Sigmoid colon (tissue), 7 donors: ENCODE measurements at places on chromosomes 3 and 15. TPM values are rescaled to one million over a fixed set of nuclear protein-coding genes. Genes with fewer than 3 reads are reported as not detected.

GRCh38 chr3:61875976-61876671 is 314.8 kb downstream of the PTPRG start:
- no peaks in the 10 kb centered on the region for H3K27me3 ChIP-seq
- H3K4me3 ChIP-seq, result no peak overlapping the region
- no peaks in the 10 kb centered on the region for H3K36me3 ChIP-seq

GRCh38 chr3:122067214-122067550 is 12.0 kb downstream of the CD86 start:
- H3K4me1 ChIP-seq, result no peaks in the 10 kb centered on the region
- H3K27ac ChIP-seq, result no peak overlapping the region
- H3K27me3 ChIP-seq, result no peaks in the 10 kb centered on the region
- DNase-seq, result no peak
- no peak overlapping the region for H3K4me3 ChIP-seq

DNA sequence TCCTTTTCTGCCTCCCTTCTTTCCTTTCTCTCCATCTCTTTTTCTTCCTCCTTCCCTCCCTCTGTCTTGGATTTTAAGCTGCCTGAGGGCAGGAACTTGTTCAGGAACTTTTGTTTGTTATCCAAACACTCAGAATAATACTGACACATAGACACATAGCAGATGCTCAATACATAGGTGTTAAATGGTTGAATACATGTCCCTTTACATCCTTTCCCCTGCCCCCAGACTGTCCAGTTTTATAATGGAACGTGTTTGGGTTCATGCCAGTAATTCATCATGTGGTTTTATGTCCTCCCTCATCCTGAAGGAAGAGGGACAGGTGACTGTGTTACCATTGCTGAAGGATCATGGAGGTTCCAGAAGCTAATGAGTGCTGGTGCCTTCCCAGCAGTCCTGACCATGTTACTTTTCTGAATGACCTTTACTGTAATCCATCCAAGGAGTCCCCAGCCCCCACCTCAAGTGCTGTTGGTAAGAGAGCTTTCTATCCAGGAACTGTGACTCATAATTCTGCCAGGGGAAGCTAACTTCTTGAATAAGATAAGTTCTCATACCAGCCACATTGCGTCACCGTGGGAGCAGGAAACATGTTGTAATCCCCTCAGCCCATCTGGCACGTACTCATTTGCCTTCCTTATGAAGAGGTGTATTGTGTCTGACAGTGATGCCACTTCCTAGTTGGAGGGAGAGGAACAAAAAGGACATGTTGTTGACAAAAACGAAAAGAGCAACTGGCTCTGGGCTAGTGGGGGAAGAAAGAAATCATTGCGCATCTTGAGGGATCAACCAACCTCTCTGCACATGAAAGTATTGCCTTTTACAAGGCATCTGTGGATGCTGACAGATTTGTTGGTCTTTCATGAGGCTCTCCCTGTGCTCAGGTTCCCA is 52.4 kb downstream of the IL1RAP start:
- H3K4me1 ChIP-seq, result no peaks in the 10 kb centered on the region
- H3K4me3 ChIP-seq, result no peak overlapping the region
- peak overlapping the region; percentile 34 for H3K27ac ChIP-seq
- DNase-seq, result peak; percentile 87

GRCh38 chr15:77186594-77187011 is 115.7 kb upstream of the TSPAN3 start:
- H3K4me1 ChIP-seq, result peaks cover 15% of the 10 kb centered on the region
- H3K36me3 ChIP-seq, result no peaks in the 10 kb centered on the region
- no peak for DNase-seq
- H3K27me3 ChIP-seq, result no peaks in the 10 kb centered on the region
- H3K27ac ChIP-seq, result peak overlapping the region; percentile 68

GRCh38 chr15:79365765-79366164 is 54.9 kb downstream of the TMED3 start:
- no peaks in the 10 kb centered on the region for H3K36me3 ChIP-seq
- H3K4me1 ChIP-seq, result no peaks in the 10 kb centered on the region
- no peak overlapping the region for H3K4me3 ChIP-seq
- no peak for DNase-seq
- no peaks in the 10 kb centered on the region for H3K27me3 ChIP-seq

DNA sequence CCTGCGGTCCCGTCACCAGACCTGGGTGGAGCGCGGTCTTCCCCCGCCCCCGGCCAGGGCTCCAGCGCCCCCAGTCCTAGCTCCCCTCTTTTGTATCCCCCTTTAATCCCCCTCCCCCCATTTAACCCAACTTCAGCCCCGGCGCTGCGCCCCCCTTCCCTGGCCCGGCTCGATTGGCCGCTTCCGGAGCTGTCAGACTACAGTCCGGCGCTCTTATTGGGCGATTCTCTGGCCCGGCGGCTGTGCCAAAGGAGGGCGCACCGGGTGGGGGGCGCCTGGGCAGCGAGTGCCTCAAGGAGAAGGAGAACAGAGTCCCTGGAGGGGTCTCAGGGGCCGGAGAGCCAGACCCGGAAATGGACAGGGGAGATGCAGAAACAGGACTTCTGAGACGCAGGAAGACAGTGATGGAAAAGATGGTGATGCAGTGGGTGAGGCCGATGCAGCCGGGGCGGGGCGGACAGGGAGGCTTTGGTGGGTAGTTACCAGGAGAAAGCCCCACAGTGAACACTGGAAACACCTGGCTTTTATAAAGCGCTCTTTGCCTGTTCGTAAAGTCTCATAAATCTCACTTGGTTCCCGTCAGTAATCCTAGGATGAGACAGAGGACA is 1.2 kb upstream of the ADCY5 start:
- H3K4me3 ChIP-seq, result peak overlapping the region; percentile 85
- H3K36me3 ChIP-seq, result no peaks in the 10 kb centered on the region
- DNase-seq, result no peak

GRCh38 chr3:67325231-67325630 is 327.1 kb downstream of the KBTBD8 start:
- no peaks in the 10 kb centered on the region for H3K4me1 ChIP-seq
- no peaks in the 10 kb centered on the region for H3K36me3 ChIP-seq
- no peak overlapping the region for H3K27ac ChIP-seq
- no peaks in the 10 kb centered on the region for H3K27me3 ChIP-seq
- no peak overlapping the region for H3K4me3 ChIP-seq
- DNase-seq, result no peak

DNA sequence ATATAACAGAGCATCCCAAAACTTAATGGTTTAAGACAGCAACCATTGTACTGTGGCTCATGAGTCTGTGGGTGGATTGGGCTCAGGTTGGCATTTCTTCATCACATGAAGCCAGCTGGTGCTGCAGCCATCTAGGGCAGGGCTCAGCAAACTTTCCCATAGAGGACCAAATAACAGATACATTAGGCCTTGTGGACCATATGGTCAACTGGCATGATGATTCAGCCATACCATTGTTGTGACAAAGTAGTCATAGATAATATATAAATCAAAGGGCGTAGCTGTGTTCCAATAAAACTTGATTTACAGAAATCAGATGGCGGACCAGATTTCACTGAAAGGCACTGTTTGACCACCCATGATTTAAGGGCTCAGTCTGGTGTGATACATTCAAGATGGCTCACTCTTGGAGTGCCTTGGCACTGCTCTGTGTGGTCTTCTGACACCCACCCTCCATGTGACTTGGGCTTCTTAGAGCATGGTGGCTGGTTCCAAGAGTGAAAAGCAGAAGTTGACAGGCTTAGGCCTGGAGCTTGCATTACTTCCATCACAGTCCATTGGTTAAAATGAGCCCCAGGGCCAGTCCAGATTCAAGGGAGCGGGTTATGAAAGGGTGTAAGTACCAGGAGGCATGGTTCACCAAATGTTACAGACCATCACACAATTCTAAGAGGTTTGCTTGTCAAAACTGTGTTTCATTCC is 40.8 kb upstream of the BHLHE40 start:
- DNase-seq, result no peak
- H3K4me1 ChIP-seq, result no peaks in the 10 kb centered on the region
- no peak overlapping the region for H3K4me3 ChIP-seq
- H3K36me3 ChIP-seq, result no peaks in the 10 kb centered on the region
- H3K27ac ChIP-seq, result no peak overlapping the region
- no peaks in the 10 kb centered on the region for H3K27me3 ChIP-seq

- H3K4me3 ChIP-seq, result no peak overlapping the region
- H3K4me1 ChIP-seq, result no peaks in the 10 kb centered on the region
- DNase-seq, result no peak
- H3K36me3 ChIP-seq, result no peaks in the 10 kb centered on the region
- H3K27me3 ChIP-seq, result no peaks in the 10 kb centered on the region
Measured at GRCh38 chr15:42482701-42483100, 8.2 kb downstream of the ZNF106 start.

DNA sequence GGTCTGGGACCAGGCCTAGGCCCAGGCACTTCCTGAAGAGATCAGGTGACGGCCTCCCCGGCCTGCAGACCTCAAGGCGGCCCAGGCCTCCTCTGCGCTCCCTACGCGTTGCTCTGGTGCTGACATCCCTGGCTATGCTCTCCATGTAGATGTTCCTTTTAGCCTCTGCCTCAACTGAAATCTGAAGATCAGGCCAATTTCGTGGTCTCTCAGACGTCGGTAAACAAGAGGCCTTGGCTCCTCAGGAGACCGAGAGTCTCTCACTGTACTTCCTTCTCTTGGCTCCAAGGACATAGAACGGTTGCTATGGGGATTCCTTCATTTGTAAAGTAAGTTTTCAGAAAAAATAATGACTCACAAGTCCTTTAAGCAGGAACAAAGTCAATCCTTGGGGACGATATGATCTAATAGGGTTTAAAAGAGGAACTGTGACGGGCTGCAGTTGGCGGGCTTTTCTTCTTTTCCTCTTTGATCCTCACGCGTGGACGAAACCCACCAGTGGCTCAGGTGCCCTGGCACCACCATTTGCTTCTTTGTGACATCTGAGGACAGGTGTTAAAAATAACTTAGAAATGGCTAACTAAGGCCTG is 55.6 kb upstream of the CGNL1 start:
- H3K27me3 ChIP-seq, result no peaks in the 10 kb centered on the region
- no peaks in the 10 kb centered on the region for H3K36me3 ChIP-seq
- H3K4me1 ChIP-seq, result peaks cover 4% of the 10 kb centered on the region
- H3K4me3 ChIP-seq, result no peak overlapping the region
- H3K27ac ChIP-seq, result no peak overlapping the region

- no peaks in the 10 kb centered on the region for H3K4me1 ChIP-seq
- no peak overlapping the region for H3K27ac ChIP-seq
- no peaks in the 10 kb centered on the region for H3K27me3 ChIP-seq
- H3K36me3 ChIP-seq, result no peaks in the 10 kb centered on the region
Measured at GRCh38 chr15:86765281-86765680, 685.6 kb downstream of the AGBL1 start.

DNA sequence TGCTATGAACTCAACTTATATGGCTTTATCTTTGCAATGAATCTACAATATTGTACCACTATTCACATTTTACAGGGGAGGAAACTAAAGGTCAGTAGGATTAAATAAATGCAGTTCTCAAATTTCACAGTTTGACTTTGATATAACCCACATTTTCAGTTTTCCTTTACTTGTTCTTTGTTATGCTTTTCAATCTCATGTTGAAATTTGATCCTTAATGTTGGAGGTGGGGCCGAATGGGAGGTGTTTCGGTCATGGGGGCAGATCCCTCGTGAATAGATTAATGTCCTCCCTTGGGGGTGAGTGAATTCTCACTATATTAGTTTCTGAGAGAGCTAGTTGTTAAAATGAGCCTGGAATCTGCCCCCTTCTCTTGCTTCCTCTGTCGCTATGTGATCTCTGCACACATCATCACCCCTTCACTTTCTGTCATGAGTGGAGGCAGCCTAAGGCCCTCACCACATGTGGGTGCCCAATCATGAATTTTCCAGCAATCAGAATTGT is 44.7 kb downstream of the CD200 start:
- no peak overlapping the region for H3K27ac ChIP-seq
- no peaks in the 10 kb centered on the region for H3K27me3 ChIP-seq
- H3K36me3 ChIP-seq, result no peaks in the 10 kb centered on the region
- no peak overlapping the region for H3K4me3 ChIP-seq
- no peaks in the 10 kb centered on the region for H3K4me1 ChIP-seq

- no peak overlapping the region for H3K4me3 ChIP-seq
- H3K27me3 ChIP-seq, result no peaks in the 10 kb centered on the region
- H3K4me1 ChIP-seq, result no peaks in the 10 kb centered on the region
- H3K36me3 ChIP-seq, result no peaks in the 10 kb centered on the region
Measured at GRCh38 chr15:86863226-86863915, 783.7 kb downstream of the AGBL1 start.

DNA sequence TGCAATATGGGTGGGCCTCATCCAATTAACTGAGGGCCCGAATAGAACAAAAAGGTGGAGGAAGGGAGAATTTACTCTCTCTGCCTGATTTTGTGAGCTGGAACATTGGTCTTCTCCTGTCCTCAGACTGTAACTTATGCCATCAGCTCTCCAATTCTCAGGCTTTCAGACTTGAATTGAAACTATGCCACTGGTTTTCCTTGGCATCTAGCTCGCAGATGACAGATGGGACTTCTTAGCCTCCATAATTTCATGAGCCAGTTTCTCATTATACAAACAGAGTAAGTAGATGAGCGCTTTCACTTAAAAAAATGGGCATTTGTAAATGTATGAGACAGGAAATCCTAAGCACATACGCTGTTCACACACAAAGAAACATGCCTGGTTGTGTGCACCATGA is 8.7 kb upstream of the PTX3 start:
- H3K4me3 ChIP-seq, result no peak overlapping the region
- H3K27ac ChIP-seq, result no peak overlapping the region
- no peaks in the 10 kb centered on the region for H3K27me3 ChIP-seq
- H3K36me3 ChIP-seq, result no peaks in the 10 kb centered on the region
- no peak for DNase-seq

- no peak overlapping the region for H3K4me3 ChIP-seq
- no peaks in the 10 kb centered on the region for H3K27me3 ChIP-seq
Measured at GRCh38 chr3:108453565-108453964, 56.8 kb downstream of the MYH15 start.

GRCh38 chr3:98901119-98901391 is 440 bp downstream of the DCBLD2 start:
- peak; percentile 80 for DNase-seq
- no peaks in the 10 kb centered on the region for H3K27me3 ChIP-seq
- H3K4me3 ChIP-seq, result peak overlapping the region; percentile 93
- peak overlapping the region; percentile 98 for H3K27ac ChIP-seq

The CACNA2D3 gene
- 10.2 TPM for total RNA-seq

The CLRN1 gene
- not detected for total RNA-seq

The DLL4 gene
- 5.4 TPM for total RNA-seq

The SKOR1 gene
- total RNA-seq, result 1.6 TPM

The ZKSCAN7 gene
- 5.1 TPM for total RNA-seq

The CERS3 gene
- total RNA-seq, result not detected

The TLE3 gene
- 66.4 TPM for total RNA-seq

The LIPC gene
- total RNA-seq, result not detected

The ABHD5 gene
- 24.7 TPM for total RNA-seq

The PROK2 gene
- total RNA-seq, result not detected
